ENCODE measurements at places on chromosomes 5 and 9.

- DNase-seq, result no peak
Measured at GRCh38 chr5:11048760-11049159, 287.7 kb upstream of the DAP start.

GRCh38 chr9:128163027-128163515, 3.0 kb downstream of the BBLN start:
- no peak for DNase-seq

- no peak for DNase-seq
Measured at GRCh38 chr5:147971472-147971871, 65.1 kb upstream of the C5orf46 start.

GRCh38 chr5:2747363-2748162, 3.9 kb downstream of the IRX2 start:
- no peak for DNase-seq

GRCh38 chr5:39955156-39955555, 530.4 kb upstream of the DAB2 start:
- DNase-seq, result no peak

GRCh38 chr9:90325913-90326653, 316.5 kb downstream of the DIRAS2 start:
- no peak for DNase-seq

DNA sequence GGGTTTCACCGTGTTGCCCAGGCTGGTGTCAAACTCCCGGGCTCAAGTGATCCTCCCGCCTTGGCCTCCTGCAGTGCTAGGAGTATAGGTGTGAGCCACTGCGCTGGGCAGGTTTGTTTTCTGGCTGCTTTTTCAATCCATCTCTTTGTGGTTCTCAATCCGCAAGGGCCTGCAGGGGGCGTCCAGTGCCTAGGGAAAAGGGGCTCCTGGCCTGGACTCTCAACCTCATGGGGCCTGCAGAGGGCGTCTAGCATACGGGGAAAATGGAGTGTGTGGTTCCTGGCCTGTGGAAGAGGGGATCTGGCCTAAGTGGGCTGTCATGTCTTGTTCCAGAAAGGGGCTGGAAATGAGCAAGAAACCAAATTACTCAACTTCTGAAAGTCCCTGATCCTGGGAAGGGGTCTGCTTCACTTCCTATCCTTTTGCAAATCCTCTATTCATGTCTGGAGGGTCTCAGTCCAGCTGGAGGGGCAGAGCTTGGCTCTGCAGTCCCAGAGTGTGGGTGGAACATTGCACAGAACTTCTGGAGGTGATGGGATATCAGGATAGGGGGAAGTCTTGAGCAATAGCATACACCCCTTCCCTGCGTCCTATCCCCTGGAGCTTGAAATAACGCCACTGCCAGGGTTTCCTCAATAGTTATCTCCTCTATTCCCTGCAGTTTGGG, 12.7 kb upstream of the CCL27 start:
- DNase-seq, result peak; percentile 31

GRCh38 chr5:67451640-67452279, 255.2 kb upstream of the CD180 start:
- no peak for DNase-seq

GRCh38 chr5:74201334-74202081, 439.0 kb downstream of the ENC1 start:
- DNase-seq, result no peak

DNA sequence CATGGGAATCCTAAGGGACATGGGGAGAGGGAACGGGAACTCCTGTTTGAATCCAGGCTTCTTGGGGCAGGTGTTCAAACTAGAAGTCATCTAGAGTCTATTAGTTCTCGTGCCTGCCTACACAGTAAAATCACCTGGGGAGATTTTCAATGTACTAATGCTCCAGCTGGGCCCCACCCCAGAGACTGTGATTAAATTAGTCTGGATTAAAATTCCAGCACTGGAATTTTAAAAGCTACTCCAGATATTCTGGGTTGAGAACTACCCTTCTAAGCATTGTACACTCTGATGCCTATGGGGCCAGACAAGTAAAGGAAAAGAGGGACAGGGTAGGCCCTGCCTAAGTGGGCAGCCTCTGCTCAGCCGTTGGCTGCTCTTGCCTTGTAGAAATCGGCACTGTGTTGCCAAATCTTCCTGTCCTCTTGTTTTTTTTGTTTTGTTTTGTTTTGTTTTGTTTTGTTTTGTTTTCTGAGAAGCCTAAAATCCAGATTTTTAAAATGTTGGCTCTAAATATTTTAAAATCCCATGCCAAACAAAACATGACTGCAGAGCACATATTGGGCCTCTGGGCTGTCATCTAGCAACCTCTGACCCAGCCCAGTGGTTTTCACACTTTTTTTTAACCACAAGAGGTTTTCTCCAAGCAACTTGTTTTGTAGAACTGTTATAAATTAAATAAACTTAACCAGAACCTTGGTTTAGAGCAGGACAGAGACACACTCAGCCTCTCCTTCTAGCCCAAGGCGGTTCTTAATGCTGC, 29.0 kb downstream of the ADRB2 start:
- no peak for DNase-seq

DNA sequence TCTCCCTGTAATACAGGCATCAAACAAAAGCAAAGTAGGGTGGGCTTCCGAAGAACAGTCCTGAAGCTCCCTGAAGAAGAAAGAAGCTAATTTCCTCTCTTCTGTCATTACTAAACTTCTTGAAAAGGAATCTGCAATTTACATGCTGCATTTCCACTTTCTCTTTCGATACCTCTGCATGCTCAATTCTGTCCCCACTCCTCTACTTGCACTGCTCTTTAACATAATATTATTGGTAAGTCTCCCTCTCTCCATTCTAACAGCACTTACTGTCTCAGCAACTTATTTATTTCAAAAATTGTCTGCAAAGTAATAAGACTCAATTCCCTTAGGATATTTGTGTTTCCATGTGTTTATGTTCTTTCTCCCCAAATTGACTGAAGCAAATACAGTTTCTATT, 3.9 kb upstream of the PLPP1 start:
- DNase-seq, result no peak

DNA sequence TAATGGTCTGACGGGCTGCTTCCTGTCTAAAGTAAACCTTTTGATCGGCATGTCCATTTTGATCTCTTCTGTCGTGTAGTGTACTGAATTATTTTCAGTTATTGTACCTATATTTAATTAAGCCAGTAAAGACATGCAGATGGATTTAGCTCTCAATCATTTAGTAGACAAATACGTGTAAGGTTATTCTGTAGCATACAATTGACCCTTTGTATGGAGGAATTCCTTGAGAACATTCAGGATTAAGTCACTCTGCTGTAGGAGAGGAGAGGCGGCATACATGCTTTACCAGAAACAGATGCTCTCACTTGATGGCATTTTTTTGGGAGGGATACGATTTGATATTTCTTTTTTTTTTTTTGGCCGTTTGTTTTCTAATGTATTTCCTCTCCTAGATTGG, 141.0 kb downstream of the PBX3 start:
- DNase-seq, result no peak

DNA sequence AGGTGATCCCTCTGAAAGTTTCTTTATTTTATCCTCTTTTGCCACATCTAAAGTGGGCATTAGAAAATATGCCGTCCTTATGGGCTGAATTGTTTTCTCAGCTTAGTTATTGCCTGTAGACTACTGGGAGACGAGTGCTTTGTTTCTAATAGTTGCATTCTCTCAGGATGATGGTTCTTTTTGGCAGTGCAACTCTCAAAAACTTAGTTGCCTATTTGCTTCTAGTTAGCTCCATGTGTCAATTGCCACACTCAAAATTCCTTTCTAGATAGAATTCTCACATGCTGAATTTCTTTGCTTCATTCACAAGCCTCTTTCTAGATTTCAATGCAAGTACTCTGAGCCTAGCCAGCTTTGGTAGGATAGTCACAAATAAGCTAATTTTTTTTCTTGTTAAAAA, 155.5 kb downstream of the FGF10 start:
- DNase-seq, result no peak

DNA sequence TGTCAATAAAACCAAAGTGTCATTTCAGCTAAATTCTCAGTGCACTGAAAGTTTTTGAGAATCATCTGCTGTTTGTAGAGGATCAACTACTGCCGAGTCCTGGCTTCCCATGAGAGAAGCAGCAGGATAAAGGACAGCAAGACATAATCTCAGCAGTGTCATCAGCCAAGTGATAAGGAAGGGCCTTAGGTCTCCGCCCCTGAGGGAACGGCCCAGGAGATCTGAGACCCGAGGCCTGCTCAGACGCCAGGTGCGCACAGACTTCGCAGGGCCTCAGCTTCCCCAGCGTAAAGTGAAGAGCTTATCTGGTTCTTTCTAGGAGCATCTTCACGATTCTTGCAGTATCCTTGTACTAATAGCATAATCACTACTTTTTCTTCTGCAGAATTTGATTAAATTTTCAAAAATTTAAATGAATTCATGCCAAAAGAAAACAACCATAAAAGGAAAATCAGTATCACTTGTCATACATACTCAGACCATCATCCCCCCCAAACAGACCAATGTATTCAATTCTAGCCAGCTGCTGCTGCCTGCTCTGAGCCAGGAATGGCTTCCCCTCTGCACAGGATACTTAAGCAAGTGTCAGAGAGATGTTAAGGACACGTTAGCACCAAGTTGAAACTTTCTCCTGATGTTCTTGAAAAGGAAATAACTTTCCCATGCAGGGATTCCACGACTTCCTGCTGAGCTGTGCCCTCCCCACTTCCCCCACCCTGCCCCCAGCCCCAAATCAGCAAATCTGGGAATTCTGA, 2.2 kb downstream of the GFPT2 start:
- DNase-seq, result no peak

DNA sequence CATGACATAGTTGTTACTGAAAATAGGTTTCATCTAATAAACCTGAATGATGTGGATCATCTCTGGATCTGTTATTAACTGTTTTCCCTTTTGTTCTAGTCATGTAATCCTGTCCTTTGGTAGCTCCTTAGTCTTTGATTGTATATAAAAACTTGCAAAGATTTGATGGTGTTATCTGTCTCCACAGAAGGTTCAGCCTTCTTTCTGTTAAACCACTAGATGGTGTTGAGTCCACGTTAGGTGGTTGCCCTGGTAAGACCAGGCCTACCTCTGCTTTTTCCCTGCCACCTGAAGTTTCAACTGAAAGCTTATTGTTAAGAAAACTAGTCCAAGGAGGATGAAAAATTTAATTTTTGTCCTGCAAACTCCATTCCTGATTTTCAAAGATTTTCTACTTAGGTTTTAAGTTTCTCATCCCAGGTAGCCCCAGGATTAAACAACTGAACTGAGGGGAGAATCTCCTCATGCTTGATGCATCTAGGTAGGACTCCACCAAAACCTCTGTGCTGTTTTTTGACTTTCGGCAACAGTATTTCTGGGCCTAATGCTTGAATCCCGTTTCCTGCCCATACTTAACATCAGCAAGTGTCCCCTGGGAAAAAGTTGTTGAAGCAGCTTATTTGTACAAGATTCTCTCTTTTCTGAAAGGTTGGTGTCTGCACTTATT, 68.5 kb downstream of the RICTOR start:
- DNase-seq, result peak; percentile 57

GRCh38 chr9:134403682-134404301, 77.5 kb downstream of the RXRA start:
- no peak for DNase-seq

GRCh38 chr5:102771435-102771834, 16.3 kb downstream of the PAM start:
- no peak for DNase-seq

DNA sequence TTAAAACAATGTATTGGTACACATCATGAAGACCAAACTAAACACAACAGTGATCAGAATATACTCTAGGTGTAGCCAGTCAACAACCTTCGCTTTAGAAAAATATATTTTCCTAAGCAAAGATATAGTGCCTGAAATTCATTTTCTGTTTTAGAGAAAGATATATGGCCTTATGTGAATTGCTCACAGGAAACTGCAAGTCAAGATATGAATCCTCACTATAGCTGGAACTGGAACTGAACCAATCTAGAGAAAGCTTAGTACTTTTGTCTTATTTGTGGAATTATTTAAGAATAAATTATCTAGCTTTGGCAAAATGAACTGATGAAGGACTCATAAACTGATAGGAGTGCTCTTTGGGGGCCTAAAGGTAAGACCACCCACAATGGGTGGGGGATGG, 27.3 kb downstream of the GZMK start:
- DNase-seq, result no peak

GRCh38 chr9:127179633-127180441, 57.4 kb upstream of the ANGPTL2 start:
- no peak for DNase-seq

DNA sequence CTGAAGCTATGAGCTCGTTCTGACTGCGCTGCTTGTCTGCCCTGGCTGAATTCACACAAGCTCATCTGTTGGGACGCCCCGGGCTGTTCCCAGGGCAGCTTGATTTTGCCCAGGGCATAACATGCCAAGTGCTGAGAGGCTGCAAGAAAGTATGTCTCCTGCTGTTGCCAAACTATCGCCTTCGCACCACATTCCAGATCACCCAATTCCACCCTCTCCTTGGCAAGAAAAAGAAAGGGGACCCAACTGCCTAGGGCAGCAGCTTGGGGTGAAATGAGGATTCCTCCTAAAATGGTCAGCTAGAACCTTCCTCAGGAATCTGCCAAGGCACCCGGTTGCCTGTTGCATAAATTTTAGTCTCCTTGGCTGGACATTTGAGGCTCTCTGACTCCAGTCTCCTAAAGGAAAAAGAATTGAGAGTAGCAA, 21.2 kb downstream of the COL15A1 start:
- no peak for DNase-seq

- DNase-seq, result no peak
Measured at GRCh38 chr5:66808663-66809062, 212.5 kb downstream of the MAST4 start.

GRCh38 chr9:33375841-33376321, 26.5 kb downstream of the AQP7 start:
- DNase-seq, result peak; percentile 16

GRCh38 chr9:99307851-99308250, 85.8 kb downstream of the SEC61B start:
- peak; percentile 53 for DNase-seq

DNA sequence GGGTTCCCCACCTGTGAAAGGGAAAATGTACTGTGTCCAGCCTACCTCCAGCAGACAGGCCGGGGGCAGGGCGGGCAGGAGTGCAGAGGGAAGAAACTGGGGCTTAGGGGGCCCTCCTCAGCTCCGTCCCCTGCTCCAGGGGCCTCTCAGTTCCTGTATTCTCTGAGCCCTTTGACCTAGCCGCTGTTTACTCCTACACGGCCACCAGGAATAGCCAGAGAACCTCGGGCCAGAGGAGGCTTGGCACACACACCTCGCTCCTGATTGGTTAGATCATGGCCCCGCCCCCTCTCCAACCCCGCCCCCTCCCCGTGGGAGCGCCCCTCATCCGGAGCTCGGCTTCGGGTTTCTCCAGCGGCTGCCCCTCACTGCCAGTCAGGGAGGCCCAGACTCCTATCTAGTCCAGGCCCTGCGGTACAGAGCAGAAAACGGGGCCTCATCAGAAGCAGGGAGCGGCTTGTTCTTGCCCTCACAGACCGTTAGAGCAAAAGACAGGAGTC, 2.2 kb downstream of the ST6GALNAC6 start:
- peak; percentile 79 for DNase-seq

- no peak for DNase-seq
Measured at GRCh38 chr9:124688238-124688904, 82.7 kb downstream of the NR6A1 start.

GRCh38 chr9:120531683-120532300, 48.2 kb downstream of the CDK5RAP2 start:
- peak; percentile 68 for DNase-seq

Data from T47D (cell line).